ENCODE measurements at places on chromosomes 12 and 14. TPM values are rescaled to one million over a fixed set of nuclear protein-coding genes. Genes with fewer than 3 reads are reported as not detected.
A peak's percentile ranks its signal among the peaks of the same experiment; 100 is the strongest.

GRCh38 chr14:103871596-103872480 lies 24.5 kb upstream of the PPP1R13B start:
- DNase-seq = peak; percentile 97
- no peaks in the 10 kb centered on the region for H3K27me3 ChIP-seq
- no peak overlapping the region for H3K4me3 ChIP-seq
- peak overlapping the region; percentile 78 for H3K27ac ChIP-seq

DNA sequence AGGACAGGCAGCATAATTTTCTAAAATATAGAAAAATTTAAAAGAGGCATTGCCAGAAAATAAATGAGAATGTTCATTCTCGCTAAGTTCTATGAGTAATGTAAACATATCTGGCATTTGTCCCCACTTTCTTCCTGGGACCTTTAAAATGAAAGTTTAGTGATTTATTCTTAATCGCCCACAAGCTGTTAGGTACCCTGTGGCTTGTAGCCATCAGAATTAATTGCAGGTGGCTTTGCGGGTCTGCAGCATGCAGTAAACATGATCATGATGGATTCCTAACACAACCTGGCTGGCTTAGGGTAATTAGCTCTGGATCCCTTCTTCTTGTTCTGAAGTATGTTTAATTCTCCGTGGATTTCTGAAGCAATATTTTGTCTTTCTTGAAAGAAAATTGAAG lies 103.5 kb upstream of the FRMD6 start:
- H3K27ac ChIP-seq = no peak overlapping the region
- H3K36me3 ChIP-seq = no peaks in the 10 kb centered on the region
- H3K4me1 ChIP-seq = no peaks in the 10 kb centered on the region
- no peak overlapping the region for H3K4me3 ChIP-seq

DNA sequence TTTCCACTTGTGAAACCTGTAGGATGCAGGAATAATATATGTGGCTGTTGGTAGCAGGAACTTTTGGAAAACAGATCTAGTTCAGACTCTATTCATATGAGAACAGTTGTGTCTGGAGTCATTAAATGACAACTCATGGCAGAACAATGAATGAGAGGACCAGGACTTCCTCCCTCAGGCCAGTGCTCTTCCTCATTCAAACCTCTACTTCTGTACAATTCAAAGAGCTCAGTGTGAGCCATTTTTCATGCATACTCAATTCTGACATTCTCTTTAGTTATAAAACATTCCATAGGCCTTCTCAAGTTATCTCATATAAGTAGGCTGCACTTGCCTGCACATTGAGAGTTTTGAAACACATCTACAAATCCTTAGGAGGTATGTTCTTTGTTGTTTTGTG lies 1526.6 kb upstream of the FLRT2 start:
- H3K27ac ChIP-seq = no peak overlapping the region
- no peak overlapping the region for H3K4me3 ChIP-seq
- H3K4me1 ChIP-seq = no peaks in the 10 kb centered on the region
- no peak for DNase-seq
- H3K27me3 ChIP-seq = no peaks in the 10 kb centered on the region

DNA sequence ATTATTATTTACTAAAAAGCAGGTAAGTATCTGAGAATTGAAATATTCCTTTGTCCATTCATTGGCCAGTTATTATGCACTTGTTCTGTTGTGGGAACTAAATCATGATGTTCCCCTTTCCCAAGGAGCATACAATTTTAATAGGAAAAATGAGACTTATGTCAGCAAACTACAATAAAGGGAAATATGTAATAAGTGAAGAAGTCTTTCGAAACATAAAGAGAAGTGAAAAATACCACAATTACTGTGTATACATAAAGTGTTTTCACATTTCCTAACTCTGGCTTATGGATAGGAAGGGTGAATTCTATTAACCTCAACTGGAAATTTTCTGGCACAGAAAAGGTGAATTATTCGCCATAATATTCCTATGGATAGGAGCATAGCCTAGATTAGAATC lies 78.4 kb upstream of the DNM1L start:
- H3K27me3 ChIP-seq = no peaks in the 10 kb centered on the region
- no peak overlapping the region for H3K4me3 ChIP-seq
- H3K4me1 ChIP-seq = no peaks in the 10 kb centered on the region
- H3K36me3 ChIP-seq = peaks cover 12% of the 10 kb centered on the region
- no peak overlapping the region for H3K27ac ChIP-seq

- H3K27ac ChIP-seq = no peak overlapping the region
- H3K27me3 ChIP-seq = no peaks in the 10 kb centered on the region
- H3K4me3 ChIP-seq = no peak overlapping the region
- H3K4me1 ChIP-seq = peaks cover 8% of the 10 kb centered on the region
Observed at GRCh38 chr14:35539969-35540368, 6.0 kb downstream of the INSM2 start.

- no peaks in the 10 kb centered on the region for H3K27me3 ChIP-seq
- no peak for DNase-seq
- no peak overlapping the region for H3K4me3 ChIP-seq
- H3K36me3 ChIP-seq = no peaks in the 10 kb centered on the region
Observed at GRCh38 chr12:49893753-49894750, 9.6 kb downstream of the FAIM2 start.

GRCh38 chr12:12927211-12928079 lies 24.5 kb downstream of the GPRC5D start:
- no peaks in the 10 kb centered on the region for H3K36me3 ChIP-seq
- H3K27me3 ChIP-seq = no peaks in the 10 kb centered on the region
- DNase-seq = peak; percentile 89
- peaks cover 5% of the 10 kb centered on the region for H3K4me1 ChIP-seq

DNA sequence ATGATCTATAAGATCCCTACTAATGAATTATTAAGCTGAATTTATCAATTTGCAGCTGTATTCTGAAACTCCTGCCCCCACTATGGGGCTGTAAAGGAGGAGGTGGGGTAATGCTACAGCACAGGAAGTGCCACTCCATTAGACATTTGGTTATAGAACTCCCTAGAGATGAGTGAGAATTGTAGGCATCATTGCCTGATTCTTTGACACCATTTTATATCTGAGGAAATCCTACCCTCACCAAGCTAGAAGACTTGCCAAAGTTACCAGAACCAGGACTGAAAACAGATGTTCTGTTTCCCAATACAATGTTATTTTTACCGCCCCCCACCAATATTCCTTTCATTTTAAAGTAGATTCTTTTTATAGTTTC lies 182.4 kb downstream of the EGLN3 start:
- no peaks in the 10 kb centered on the region for H3K36me3 ChIP-seq
- H3K27ac ChIP-seq = no peak overlapping the region
- H3K4me3 ChIP-seq = no peak overlapping the region
- no peak for DNase-seq

- H3K27ac ChIP-seq = no peak overlapping the region
- H3K4me1 ChIP-seq = peaks cover 8% of the 10 kb centered on the region
- H3K36me3 ChIP-seq = no peaks in the 10 kb centered on the region
- peaks cover 6% of the 10 kb centered on the region for H3K27me3 ChIP-seq
Observed at GRCh38 chr12:40692765-40693206, 547 bp downstream of the CNTN1 start.

DNA sequence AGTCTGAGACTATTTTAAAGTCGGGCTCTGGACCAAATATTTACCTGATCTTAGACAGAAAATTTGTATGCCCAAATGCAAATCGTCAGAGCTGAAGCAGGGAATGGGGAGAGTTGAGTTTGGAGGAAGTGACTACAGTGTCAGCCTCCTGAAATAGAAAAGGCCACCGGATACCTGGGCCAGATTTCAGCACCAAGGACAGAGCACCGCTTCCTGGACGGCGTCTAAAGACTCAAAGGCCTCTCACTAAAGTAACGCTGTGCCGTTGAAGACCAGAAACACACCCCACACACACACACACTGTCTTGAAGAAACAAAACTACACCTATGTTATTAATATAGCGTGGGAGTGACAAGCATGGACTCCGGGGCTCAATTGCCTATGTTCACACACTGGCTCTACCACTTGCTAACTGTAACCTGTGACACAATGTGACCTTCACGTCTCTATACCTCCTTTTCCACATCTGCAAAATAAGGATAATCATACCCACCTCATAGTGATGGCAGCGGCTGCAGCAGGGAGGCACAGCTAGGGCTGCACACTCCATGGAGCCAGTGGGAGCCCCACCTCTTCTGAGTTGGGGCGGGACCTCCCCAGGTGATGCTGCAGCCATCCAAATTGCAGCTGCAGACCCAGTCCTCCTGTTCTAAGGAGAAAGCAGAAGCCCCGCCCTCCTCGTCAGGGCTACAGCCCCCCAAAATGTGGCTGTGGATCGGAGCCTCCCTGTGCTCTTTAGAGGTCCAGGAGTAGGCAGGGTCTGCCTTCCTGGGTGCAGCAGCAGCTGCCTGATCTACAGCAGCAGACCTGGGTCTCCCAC lies 35.6 kb downstream of the KRT76 start:
- H3K36me3 ChIP-seq = no peaks in the 10 kb centered on the region
- no peaks in the 10 kb centered on the region for H3K4me1 ChIP-seq
- H3K27me3 ChIP-seq = no peaks in the 10 kb centered on the region
- no peak overlapping the region for H3K4me3 ChIP-seq
- no peak overlapping the region for H3K27ac ChIP-seq
- no peak for DNase-seq

DNA sequence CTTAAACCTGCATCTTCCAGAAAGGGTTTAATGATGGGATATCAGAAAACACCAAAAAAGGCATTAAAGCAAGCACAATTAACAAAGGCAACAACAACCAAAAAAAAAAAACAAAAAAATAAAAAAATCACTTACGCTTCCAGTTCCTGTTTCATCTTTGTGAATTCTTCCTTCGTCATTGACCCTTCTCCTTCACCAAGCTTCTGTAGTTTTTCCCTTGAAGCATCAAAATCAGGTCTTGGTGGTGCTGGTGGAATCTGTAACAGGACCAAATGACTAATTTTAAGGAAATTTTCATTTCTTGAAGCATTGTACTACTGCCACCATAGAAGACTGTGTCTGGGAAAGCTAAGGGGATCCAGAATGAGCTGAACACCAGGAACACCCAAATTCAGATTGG lies 24.5 kb downstream of the SNX6 start:
- no peaks in the 10 kb centered on the region for H3K27me3 ChIP-seq
- no peaks in the 10 kb centered on the region for H3K4me1 ChIP-seq
- H3K4me3 ChIP-seq = no peak overlapping the region
- peak overlapping the region; percentile 49 for H3K27ac ChIP-seq

GRCh38 chr14:21098076-21098891 lies at the start of gene ZNF219:
Gene ZNF219, minus strand, starts transcription at chr14:21098655. Its CDS starts 5,064 bp downstream, at chr14:21093591.
- peaks cover 33% of the 10 kb centered on the region for H3K4me1 ChIP-seq
- peak within 1 kb of the TSS; percentile 79 for H3K4me3 ChIP-seq
- peaks cover 1% of the 10 kb centered on the region for H3K36me3 ChIP-seq
- peak; percentile 91 for DNase-seq
- H3K27me3 ChIP-seq = no peaks in the 10 kb centered on the region

- no peak overlapping the region for H3K4me3 ChIP-seq
- no peak overlapping the region for H3K27ac ChIP-seq
- H3K36me3 ChIP-seq = no peaks in the 10 kb centered on the region
- no peaks in the 10 kb centered on the region for H3K27me3 ChIP-seq
- DNase-seq = no peak
- H3K4me1 ChIP-seq = no peaks in the 10 kb centered on the region
Observed at GRCh38 chr12:17016116-17016864, 410.3 kb upstream of the LMO3 start.

DNA sequence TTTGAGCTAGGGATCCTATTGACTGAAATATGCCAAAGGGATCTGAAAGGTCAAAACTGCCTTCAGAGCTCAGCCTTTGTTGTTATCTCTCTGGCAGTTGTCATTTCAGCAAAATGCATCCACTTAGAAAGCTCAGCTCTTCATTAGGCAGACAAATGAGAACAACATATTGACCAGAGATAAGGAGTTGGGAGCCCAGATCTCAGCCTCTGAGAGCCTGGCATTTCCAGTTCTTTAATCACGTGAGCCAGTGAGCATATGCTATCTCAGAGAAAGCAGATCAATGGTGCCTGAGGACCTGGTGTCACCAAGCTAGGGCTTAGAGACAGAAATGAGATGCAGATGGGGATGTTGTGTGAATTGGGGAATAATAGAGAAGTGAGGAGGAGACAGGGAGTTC lies 101.1 kb downstream of the DAD1 start:
- no peaks in the 10 kb centered on the region for H3K4me1 ChIP-seq
- DNase-seq = no peak
- H3K4me3 ChIP-seq = no peak overlapping the region

DNA sequence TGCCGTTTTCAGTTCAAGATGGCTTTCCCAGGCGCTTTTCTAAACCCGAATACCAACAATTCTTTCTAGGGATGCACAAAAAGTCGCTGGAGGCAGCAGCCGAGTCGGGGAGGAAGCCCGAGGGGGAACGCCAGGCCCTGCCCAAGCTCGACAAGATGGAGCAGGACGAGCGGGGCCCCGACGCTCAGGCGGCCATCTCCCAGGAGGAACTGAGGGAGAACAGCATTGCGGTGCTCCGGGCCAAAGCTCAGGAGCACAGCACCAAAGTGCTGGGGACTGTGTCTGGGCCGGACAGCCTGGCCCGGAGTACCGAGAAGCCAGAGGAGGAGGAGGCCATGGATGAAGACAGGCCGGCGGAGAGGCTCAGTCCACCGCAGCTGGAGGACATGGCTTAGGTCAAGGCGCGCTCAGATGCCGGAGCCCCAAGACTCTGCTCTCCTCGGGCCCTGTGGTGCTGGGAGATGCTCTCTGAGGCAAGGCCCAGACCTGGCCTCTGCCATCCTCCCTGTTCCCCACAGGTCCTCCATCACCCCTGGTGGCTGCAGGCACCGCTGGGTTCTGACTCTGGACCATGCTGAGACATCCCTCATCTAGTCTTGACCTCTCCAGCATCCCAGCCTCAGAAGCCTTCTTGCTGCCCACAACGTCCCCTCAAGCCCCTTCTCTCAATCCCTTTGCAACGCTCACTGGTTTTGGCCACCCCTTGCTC lies 21.4 kb downstream of the VSX2 start:
- H3K36me3 ChIP-seq = no peaks in the 10 kb centered on the region
- H3K27ac ChIP-seq = no peak overlapping the region
- no peak for DNase-seq
- peaks cover 16% of the 10 kb centered on the region for H3K4me1 ChIP-seq

The MYL6 gene
- 665 TPM for total RNA-seq

The SOAT2 gene
- not detected for total RNA-seq

The BHLHE41 gene
- 21.0 TPM for total RNA-seq

The VRK1 gene
- total RNA-seq = 19.9 TPM

The RTL1 gene
- total RNA-seq = not detected
